ENCODE measurements at places on chromosomes 5 and 9.

DNA sequence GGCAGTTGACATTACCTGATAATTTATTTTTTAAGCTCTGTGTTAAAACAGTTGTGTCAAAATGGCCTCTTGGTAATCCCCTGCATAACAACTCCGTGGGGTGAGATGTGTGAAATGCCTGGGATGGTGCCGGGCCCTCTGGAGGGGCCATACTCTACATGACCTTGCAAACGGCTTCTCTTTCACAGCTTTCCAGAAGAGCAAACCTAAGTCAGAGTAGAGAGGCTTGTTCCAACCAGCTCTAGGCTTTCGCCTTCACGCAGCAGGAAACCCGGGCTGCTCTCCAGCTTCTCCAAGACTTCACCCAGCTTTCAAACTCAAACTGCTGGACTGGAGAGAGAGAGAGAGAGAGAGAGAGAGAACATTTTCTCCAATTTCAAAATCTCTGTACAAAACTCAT, 120.1 kb downstream of the SNX18 start:
- no peak for DNase-seq

- DNase-seq = no peak
These were observed 15.4 kb downstream of the CEMIP2 start for GRCh38 chr9:71752928-71753327.

- no peak for DNase-seq
These were observed 390.6 kb downstream of the DNAH5 start for GRCh38 chr5:13553896-13554295.

GRCh38 chr5:2135354-2135753, 252.6 kb upstream of the IRX4 start:
- DNase-seq = no peak

DNA sequence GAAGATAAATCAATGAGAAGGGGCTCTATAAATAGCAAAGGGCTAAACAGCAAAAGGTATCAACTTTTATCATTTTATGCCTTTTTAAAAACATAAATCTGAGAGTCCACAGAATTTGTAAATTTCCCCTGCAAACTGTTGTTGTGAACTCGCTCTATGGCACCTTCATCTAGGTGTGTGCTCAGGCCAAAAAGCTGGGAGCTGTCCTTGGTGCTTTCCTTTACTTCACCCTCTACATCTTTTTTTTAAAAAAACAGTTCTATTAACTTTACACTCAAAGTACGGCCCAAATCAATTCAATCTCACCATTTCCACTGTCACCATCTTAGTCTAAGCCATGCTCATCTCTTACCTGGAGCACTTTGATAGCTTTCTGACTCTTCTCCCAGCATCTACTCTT, 108.2 kb upstream of the GPR151 start:
- DNase-seq = no peak

DNA sequence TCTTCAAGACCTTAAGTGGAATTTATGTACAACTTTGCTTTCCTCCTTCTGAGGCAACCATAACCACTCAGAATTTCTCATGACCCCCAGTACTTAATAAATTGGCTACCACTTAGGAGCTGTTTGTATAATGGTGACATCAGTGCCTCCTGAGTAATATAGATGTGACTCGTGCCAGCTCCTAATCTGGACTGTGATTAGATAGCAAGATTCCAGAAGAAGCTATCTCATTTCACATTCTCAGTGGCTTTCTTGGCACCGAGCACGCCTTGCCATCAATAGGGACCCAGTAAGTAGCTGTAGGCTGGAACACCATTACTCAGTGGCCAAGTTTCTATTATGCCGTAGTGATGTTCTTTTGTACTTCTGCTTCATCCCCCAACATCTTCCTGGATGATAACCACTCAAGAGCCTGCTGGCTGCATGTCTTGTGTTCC, 228.8 kb downstream of the CD180 start:
- DNase-seq = no peak

Measured in esophagus squamous epithelium (tissue), 5 donors.